ENCODE measurements at places on chromosomes 7 and 10. TPM values are rescaled to one million over a fixed set of nuclear protein-coding genes. Genes with fewer than 3 reads are reported as not detected.

- no peak overlapping the region for H3K27ac ChIP-seq
- no peak for DNase-seq
- H3K4me3 ChIP-seq: no peak overlapping the region
- H3K36me3 ChIP-seq: no peaks in the 10 kb centered on the region
- peaks cover 12% of the 10 kb centered on the region for H3K4me1 ChIP-seq
These were observed 12.8 kb downstream of the SNX8 start for GRCh38 chr7:2301511-2301863.

- no peak overlapping the region for H3K4me3 ChIP-seq
- no peaks in the 10 kb centered on the region for H3K36me3 ChIP-seq
- H3K4me1 ChIP-seq: peaks cover 11% of the 10 kb centered on the region
- no peaks in the 10 kb centered on the region for H3K27me3 ChIP-seq
- H3K27ac ChIP-seq: no peak overlapping the region
- no peak for DNase-seq
These were observed 175.4 kb downstream of the CHN2 start for GRCh38 chr7:29369909-29370488.

GRCh38 chr7:70352088-70352487 is 753.8 kb downstream of the AUTS2 start:
- no peak overlapping the region for H3K4me3 ChIP-seq
- no peak overlapping the region for H3K27ac ChIP-seq
- no peaks in the 10 kb centered on the region for H3K36me3 ChIP-seq
- no peak for DNase-seq
- H3K4me1 ChIP-seq: no peaks in the 10 kb centered on the region
- no peaks in the 10 kb centered on the region for H3K27me3 ChIP-seq

GRCh38 chr10:92972066-92972870 is 88.3 kb upstream of the CYP26C1 start:
- peaks cover 49% of the 10 kb centered on the region for H3K4me1 ChIP-seq
- H3K36me3 ChIP-seq: no peaks in the 10 kb centered on the region
- H3K27ac ChIP-seq: peak overlapping the region; percentile 86
- peak; percentile 94 for DNase-seq
- no peaks in the 10 kb centered on the region for H3K27me3 ChIP-seq

GRCh38 chr7:40808378-40808942 is 673.7 kb downstream of the SUGCT start:
- no peaks in the 10 kb centered on the region for H3K27me3 ChIP-seq
- H3K27ac ChIP-seq: peak overlapping the region; percentile 99
- H3K4me1 ChIP-seq: peaks cover 65% of the 10 kb centered on the region
- H3K36me3 ChIP-seq: 0 out of 2 replicates have a peak, but pooled peaks cover 2% of the 10 kb centered on the region
- no peak overlapping the region for H3K4me3 ChIP-seq

DNA sequence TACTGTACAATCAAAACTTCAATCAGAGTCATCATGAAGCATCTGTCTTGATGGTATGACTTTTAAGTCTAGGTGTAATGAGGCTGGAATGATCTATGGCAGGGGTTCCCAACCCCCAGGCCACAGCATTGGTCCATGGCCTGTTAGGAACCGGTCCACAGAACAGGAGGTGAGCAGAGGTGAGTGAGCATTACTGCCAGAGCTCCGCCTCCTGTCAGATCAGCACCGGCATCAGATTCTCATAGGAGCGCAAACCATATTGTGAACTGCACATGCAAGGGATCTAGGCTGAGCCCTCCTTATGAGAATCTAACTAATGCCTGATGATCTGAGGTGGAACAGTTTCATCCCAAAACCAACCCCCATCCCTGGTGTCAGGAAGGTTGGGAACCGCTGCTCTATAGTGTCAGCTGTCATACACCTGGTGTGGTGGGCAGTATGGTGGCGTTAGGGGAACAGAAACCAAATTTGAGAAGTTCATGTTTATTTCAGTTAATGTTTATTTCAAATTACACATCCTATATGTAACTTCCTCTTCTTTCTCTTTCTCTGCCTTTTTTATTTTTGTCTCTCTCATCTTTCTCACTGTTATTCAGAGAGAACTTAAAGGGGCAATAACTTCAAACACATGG is 432.6 kb downstream of the TNS3 start:
- H3K4me1 ChIP-seq: peaks cover 39% of the 10 kb centered on the region
- no peak overlapping the region for H3K27ac ChIP-seq
- no peaks in the 10 kb centered on the region for H3K36me3 ChIP-seq
- no peaks in the 10 kb centered on the region for H3K27me3 ChIP-seq
- H3K4me3 ChIP-seq: no peak overlapping the region
- no peak for DNase-seq

DNA sequence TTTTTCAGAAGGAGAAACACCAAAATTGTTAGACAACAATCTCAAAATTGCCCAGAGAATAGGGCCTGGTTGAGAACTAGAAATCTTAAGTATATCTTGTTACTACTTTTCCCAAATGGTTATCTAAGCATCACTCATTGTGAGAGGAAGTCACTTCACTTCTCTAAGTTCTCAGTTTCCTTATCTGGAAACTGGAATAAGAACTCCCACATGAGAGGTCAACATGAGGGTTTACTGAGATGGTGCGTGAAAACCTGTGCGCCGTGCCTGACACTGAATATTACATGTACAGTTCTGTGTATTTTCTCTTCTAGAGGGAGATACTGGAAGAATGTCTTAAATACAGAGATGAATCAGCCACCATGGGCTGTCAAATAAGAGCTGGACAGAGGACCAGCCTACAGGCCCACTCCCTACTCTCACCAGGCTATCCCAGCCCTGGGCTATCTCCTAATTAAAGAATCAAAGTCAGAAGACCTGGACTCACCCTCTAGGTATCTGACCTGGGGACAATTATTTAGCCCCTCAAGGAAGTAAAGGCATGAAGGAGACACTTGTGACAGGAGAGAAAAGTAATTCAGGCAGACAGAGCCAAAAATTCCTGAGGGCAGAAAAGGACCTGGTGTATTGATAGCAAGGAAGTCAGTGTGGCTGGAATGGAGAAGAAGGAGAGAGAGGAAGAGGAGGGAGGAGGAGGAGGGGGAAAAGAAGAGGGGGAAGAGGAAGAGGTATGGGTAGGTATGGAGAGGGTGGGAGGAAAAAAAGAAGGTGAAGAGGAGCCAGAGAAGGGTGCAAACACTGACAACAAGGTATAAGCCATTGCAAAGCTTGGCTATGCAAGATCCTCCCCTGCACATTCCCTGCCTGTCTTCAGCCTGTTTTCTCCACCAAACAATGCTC is 44.9 kb downstream of the CCDC71L start:
- H3K36me3 ChIP-seq: peaks cover 12% of the 10 kb centered on the region
- H3K4me3 ChIP-seq: no peak overlapping the region
- DNase-seq: peak; percentile 43
- peak overlapping the region; percentile 36 for H3K27ac ChIP-seq
- H3K27me3 ChIP-seq: no peaks in the 10 kb centered on the region

DNA sequence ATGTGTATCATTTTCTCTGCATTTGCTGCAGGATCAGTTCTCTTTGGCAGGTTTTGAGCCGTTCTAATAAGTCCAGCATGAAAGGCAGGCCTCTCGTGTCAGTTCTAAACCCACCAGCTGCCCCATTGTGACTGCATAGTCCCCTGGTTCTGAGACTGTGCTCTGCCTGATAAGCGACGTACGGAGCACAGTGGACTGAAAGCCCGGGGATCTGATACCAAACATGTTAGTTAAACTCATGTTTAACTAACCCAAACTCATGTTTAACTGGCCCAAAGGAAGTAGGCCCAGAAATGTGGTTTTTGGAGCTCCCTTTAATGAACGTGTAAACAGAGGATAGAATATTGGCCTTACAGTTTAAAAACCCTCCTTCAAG is 98.0 kb upstream of the PDCD4 start:
- no peaks in the 10 kb centered on the region for H3K36me3 ChIP-seq
- H3K4me3 ChIP-seq: no peak overlapping the region
- peak overlapping the region; percentile 75 for H3K27ac ChIP-seq
- H3K27me3 ChIP-seq: no peaks in the 10 kb centered on the region
- H3K4me1 ChIP-seq: peaks cover 23% of the 10 kb centered on the region

SPDYE8 gene
- total RNA-seq: 0.24 TPM

BMI1 gene
- 83.3 TPM for total RNA-seq

PIP4K2A gene
- total RNA-seq: 51.7 TPM

SPDYE2 gene
- total RNA-seq: not detected

Measured in SJSA1 (cell line).